ENCODE measurements at places on chromosomes 12 and 14.

GRCh38 chr12:10285919-10286318 is 21.8 kb upstream of the KLRD1 start:
- DNase-seq, result no peak

- DNase-seq, result no peak
Measured at GRCh38 chr12:30187426-30187825, 403.7 kb upstream of the TMTC1 start.

- no peak for DNase-seq
Measured at GRCh38 chr12:52249511-52250047, 16.5 kb downstream of the KRT7 start.

GRCh38 chr14:103028161-103028767 is 29.1 kb downstream of the CDC42BPB start:
- no peak for DNase-seq

- DNase-seq, result no peak
Measured at GRCh38 chr12:124642105-124642504, 74.7 kb upstream of the NCOR2 start.

DNA sequence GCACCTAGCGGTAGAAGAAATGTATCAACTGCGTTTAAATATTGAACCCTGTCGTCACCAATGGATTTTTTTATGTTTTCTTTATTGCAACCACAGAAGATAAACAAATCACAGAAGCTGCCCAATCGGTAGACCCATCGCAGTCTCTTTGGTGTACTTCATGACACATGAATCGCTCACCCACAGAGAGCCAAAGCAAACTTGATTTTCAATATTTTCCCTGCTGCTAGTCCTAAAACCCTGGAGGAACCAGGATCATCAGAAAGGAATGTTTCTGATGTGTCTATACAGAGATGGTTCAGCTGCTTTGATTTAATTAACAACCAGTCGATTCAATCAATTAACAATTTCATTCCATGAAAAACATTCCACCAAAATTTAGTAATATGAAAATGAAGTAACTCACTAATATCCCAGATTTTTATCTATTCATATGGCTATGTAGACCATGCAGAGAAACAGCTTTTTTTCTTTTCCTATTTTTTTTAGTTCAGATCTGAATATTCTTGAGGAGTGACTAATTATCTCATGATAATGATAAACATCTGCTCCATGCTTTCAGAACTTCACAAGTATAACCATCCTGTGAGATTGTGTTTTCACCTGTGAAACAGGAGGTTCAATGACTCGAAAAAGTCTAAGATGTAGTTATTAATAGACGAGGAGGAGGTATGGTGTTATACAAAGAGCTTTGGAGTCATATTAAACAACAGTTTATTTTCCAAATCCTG is 46.1 kb downstream of the DIO2 start:
- no peak for DNase-seq

- peak; percentile 89 for DNase-seq
Measured at GRCh38 chr12:57590864-57591781, at the start of gene PIP4K2C. PIP4K2C (plus strand) TSS chr12:57591192; CDS start chr12:57591290, 98 bp downstream.

DNA sequence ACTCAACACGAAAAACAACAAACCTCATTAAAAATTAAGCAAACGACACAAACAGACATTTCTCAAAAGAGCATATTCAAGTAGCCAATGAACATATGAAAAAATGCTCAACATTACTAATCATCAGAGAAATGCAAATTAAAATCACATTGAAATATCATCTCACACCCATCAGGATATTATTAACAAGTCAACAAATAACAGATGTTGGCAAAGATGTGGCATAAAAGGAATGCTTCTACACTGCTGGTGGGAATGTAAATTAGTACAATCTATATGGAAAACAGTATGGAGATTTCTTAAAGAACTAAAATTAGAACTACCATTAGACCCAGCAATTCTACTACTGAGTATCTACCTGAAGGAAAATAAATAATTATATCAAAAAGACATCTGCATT is 182.2 kb downstream of the KITLG start:
- DNase-seq, result no peak

DNA sequence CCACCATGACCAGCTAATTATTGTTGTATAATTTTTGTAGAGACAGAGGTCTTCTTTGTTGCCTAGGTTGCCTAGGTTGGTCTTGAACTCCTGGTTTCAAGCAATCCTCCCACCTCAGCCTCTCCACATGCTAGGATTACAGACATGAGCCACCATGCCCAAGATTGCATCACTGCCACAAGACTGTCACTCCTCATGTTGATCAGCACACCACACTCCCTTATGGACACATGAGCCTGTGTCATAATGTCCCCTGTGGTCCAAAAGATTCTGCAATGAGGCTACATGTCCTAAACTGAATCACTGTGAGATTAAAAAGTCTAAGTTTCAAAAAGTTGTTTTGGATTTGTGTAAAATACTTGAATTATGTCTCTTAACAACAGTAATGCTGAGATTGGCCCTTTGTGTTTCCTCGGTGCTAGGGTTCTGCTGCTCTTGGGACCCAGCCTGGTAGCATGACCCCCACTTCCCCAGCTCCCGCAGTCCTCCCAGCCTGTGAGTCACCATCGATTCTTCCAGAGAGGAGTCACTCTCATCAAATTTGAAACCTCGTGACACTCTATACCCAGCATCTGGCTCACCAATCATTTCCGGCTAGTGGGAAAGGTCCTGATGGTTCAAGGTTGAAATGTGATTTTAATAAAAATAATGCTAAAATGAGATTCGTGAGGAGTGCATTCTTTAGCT is 890.9 kb downstream of the VRK1 start:
- DNase-seq, result no peak

- DNase-seq, result no peak
Measured at GRCh38 chr12:113524495-113524894, 52.8 kb upstream of the LHX5 start.

GRCh38 chr14:52711666-52712065 is 4.7 kb downstream of the PSMC6 start:
- DNase-seq, result no peak

DNA sequence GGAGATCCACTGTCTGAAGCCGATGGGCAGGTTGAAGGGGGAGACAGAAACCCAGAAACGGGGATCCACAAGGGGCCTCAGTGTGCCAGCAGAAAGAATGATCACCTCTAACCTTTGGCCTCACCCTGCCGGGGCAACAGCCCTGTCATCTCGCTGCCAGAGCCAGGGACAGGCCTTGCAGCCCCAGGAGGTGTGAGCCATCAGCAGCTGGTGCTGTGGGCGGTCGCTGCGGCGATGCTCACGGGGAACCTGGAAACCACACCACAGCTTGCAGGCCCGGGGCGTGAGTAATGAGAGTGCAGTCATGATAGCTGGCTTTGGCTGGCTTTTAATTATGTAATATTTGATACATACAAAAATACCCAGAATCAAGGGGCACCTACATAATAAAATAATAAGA is 4.7 kb upstream of the TTC7B start:
- no peak for DNase-seq

DNA sequence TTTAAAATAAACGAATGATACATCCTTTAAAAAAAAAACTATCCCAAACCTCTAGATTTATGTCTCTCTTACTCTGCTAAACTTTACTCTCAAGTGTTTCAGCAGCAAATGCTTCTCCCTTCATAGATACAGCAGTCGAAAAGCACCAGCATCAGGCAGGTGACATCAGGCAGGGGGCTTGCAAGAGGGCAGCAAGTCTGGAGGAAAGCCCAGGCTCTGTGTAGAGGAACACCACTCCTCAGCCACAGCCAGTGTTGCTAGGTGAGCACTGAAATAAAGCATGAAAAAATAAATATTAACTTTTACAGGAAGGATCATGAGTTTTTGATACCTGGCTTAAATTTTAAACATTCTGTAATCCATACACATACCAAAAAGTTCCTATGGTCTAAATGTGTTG is 419.4 kb downstream of the GALC start:
- DNase-seq, result no peak

DNA sequence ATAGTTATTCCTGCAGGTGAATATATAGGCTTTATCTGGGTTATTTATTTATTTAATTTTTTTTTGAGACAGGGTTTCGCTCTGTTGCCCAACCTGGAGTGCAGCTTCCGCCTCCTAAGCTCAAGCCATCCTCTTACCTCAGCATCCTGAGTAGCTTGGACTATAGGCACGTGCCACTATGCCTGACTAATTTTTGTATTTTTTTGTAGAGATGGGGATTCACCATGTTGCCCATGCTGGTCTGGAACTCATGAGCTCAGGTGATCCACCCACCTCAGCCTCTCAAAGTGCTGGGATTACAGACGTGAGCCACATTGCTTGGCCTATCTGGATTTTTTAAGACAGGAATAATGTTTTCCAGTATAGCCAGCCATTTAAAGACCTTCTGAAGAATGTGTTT is 2.0 kb downstream of the RAN start:
- DNase-seq, result no peak

GRCh38 chr12:89384050-89384758 is 31.9 kb upstream of the DUSP6 start:
- no peak for DNase-seq

- no peak for DNase-seq
Measured at GRCh38 chr12:106171117-106171750, 32.5 kb upstream of the NUAK1 start.

DNA sequence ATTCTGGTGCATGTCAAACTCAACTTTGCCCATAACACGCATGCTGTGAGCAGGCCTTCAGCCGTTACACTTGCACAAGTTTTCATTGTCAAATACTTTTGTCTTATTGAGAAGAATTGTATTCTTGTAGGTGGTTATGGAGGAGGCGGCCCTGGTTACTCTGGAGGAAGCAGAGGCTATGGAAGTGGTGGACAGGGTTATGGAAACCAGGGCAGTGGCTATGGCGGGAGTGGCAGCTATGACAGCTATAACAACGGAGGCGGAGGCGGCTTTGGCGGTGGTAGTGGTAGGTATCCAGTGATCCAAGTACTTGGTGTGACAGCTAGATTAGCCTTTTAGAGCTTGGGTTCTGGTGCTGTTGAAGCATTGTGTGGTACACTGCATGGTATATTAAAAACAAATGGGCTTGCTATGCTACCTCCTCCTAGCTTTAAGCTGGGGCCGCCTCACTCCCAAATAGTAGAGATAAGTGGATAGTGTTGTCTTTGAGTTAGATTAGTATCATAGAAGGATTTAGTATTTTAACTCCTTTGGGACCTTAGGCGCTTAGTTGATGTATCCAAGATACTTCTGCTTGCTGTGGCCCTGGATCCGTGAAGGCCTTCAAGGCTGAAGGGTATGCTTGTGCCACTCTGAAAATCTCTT is 2.5 kb downstream of the HNRNPA1 start:
- DNase-seq, result no peak

- DNase-seq, result no peak
Measured at GRCh38 chr14:25411781-25412757, 362.1 kb upstream of the STXBP6 start.

DNA sequence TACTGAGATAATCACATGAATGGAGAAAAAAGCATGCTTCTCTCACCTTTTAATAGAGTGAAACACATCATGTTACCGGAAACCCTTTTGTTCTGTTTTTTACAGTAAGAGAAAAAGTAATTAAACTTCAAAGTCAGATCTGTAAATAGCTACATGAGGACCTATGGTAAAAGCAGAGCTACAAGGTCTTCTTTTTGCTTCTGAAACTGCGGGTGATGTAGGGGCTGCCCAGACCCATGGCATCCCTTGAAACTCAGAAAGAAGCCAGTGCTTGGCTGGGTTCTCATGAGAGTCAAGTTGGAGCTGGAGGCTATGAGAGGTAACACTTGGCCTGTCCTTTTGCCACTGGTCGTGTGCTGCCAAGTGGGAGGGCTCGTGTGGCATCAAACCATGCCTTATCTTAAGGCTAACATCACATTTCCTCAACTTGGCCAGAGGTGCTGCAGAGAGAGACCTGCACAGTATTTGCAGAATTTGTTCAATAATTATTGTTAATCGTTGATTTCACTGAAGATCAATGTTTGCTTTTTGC is 47.6 kb downstream of the EML1 start:
- DNase-seq, result no peak

GRCh38 chr12:3178671-3179313 is 101.6 kb downstream of the TSPAN9 start:
- DNase-seq, result no peak

DNA sequence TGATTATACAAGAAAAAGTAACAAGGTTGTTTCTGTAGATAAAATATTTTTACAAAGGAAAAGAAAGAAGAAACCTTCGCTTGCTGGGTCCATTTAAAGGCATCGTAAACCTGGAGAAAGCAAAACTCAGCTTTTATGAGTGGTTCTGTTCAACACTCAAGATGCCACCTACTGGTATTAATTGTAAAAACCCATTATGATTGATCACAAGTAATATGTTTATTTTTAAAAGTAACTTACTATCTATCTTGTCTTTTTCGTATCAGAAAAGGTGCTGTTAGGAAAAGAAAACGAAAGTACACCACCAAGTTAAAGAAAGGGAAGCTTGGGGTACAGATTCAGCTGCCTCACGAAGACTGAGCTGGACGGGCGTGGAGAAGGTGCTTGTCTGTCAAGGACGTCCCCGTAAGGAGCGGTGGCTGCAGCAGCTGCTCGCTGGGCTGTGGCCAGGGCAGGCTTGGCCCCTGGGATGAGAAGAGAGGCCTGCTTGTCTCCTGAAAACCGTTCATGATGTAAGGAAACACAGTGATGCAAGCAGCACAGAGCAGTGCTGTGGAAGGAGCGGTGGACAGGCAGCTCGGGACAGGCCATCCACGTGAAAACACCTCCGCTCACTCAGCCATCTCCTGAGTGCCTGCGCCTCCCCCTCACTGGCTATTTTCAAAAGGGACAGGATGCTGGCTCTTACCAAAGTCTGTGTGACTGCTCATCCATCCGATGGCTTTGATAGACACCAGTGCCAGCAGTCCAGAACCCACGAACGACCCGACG is 25.0 kb downstream of the SLC15A4 start:
- no peak for DNase-seq

- no peak for DNase-seq
Measured at GRCh38 chr14:57512220-57512619, 18.6 kb upstream of the CCDC198 start.

Data from NCI-H187 (cell line).